Hepatocyte (in vitro differentiated cells): ENCODE measurements at places on chromosomes 12 and 14. TPM values are rescaled to one million over a fixed set of nuclear protein-coding genes. Genes with fewer than 3 reads are reported as not detected.

DNA sequence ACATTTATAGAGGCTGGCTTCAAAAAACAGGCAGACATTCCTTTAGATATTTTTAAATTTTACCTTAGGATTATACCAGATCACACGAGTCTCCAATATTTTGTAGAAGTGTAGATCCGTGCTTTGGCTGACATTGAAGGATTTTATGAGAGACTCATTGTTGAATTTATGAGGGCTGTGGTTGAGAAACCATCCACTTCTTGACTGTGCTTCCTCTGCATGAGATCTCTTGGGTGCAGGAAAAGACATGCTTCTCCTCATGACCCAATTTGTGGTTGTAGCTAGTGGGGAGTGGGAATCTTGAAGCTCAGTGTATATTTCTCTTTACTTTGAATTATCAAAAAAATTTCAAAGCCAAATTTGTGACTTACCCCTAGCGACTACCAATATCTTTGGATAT, 36.7 kb upstream of the NKX2-8 start:
- DNase-seq, result no peak

GRCh38 chr14:52076334-52076733, 7.5 kb upstream of the NID2 start:
- DNase-seq, result no peak

- no peak for DNase-seq
These were observed 202.9 kb upstream of the ATXN7L3B start for GRCh38 chr12:74334780-74335179.

DNA sequence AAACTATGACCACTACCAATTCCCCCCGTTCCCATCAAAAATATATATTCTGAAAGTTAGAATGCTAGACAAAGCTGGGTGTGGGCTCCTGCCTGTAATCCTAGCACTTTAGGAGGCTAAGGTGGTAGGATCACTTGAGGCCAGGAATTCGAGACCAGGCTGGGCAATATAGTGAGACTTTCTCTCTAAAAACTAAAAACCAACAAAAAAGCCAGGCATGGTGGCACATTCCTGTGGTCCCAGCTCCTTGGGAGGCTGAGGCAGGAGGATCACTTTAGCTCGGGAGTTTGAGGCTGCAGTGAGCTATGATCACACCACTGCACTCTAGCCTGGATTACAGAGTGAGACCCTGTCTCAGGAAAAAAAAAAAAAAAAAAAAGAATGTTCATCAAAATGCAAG, 48.8 kb upstream of the COL2A1 start:
- no peak for DNase-seq

- DNase-seq, result no peak
These were observed 276.4 kb downstream of the DPF3 start for GRCh38 chr14:72617391-72618031.

GRCh38 chr12:102755266-102755665, 161.8 kb downstream of the PAH start:
- DNase-seq, result no peak

DNA sequence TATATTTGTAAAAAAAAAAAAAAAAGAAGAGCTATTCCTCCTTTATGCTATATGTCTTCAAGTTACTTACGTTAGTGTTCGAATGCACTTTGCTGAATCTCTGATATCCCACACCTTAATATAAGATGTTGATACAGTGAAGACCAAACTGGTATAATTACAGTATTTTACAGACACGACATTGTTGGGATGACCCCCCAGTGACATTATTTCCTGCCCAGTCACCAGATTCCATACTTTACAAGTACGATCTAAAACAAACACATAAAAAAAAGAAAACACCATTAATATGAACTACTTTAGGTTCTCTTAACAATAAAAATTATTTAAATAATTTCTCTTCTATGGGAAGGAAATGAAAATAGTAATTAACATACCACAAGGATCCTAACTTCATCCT, 133.4 kb downstream of the KIF21A start:
- DNase-seq, result no peak

DNA sequence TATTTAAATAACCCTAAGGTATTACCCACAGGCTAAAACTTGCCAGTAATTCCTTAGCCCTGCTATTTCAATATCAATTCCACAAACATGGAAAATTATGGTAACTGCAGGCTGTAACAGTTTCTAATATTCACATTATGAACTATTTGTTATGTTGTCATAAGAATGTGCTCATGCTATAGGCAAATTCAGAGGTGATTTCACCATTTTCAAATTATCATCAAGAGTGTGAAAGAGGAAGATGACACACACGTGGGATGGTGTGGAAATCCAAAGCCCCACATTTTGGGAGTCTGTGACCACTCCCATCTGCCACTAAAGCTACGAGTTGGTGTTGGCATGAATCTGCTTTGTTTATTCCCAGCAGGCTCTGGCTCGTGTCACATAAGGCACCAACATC, 5.9 kb upstream of the MYO1A start:
- no peak for DNase-seq

DNA sequence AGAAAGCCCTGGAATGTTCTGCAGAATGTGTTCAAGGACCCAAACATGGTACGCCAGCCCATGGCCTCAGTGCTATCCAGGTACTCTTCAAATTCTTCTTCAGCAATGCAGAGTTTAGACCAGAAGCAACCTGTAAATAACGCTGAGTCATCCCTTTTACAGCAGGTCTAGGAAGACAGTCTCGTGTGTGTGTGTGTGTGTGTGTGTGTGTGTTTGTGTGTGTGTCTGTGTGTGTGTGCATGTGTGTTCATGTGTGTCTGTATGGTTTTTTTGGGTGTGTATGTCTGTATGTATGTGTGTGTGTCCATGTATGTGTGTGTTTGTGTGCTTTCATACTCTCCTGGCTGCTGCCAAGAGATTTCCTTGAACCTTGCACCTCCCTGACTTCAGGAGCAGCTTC, 60.1 kb upstream of the RFX4 start:
- DNase-seq, result peak; percentile 23

DNA sequence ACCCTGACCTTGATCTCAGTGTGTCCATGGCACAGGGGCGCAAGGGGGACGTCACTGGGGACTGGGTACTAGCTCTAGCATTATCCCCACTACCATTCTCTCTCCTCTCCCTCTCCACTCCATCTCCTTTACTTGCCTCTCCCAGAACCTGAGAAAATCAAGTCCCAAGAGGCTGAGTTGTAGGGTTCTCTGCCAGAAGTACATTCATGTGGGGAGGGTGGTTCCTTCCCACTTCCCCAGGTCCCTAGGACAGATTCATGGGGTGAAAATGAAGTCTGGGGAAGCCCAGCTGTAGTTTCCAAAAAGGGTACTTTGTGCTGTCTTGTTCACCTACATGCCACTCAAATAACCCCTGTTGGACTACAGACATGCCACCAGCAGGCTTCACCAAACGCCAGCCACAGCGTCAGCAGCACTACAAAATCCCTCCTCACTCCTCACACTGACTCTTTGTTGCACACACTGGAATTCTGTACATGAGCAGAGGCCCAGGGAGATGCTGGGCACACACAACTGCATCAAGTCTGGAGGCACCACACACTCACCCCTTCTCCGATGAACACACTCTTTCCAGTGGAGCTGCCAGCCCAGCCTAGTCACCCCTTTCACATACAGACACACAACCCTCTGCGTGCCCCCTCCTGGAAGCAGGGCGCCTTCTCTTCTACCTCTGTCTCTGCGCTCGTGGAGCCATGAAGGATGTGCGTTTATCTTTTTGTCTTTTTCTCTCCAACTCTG, 6.9 kb downstream of the RARG start:
- no peak for DNase-seq

DNA sequence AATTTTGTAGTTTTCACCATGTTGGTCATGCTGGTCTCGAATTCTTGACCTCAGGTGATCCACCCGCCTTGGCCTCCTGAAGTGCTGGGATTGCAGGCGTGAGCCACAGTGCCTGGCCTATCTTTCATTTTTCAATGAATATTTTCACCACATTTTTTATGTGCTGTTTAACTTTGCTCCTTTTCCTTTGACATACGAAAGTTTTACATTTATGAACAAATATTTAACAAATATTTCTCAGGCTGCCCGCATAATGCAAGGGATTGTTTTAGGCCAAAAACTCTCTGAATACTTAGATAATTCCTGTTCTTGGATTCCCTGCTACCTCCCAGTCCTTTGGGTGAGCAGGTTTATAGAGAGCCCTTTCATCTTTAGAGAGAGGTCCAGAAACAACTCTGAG, 8.7 kb upstream of the CHST11 start:
- DNase-seq, result no peak

DNA sequence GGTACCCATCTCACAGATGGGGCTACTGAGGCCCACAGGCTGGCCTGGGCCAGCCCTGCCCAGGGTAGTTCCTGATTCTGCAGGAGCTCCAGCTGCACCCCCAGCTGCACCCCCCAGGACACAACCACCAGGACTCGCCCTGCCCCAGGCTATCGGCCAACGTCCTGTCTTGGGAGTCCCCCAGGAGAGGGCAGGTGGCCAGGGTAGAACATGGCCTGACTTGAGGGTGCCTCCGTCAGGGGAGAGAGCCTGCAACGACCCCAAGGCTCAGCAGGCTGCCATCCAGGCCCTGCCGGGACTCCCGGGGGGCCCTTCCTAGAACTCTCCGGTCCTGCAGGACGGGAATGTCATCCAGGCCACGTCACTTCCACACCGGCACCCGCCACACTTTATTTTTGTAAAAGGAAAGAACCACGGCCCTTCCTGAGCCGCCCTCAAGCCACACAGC, 15.8 kb downstream of the JAG2 start:
- DNase-seq, result no peak

- no peak for DNase-seq
These were observed 89.9 kb upstream of the IGF1 start for GRCh38 chr12:102570256-102570655.

DNA sequence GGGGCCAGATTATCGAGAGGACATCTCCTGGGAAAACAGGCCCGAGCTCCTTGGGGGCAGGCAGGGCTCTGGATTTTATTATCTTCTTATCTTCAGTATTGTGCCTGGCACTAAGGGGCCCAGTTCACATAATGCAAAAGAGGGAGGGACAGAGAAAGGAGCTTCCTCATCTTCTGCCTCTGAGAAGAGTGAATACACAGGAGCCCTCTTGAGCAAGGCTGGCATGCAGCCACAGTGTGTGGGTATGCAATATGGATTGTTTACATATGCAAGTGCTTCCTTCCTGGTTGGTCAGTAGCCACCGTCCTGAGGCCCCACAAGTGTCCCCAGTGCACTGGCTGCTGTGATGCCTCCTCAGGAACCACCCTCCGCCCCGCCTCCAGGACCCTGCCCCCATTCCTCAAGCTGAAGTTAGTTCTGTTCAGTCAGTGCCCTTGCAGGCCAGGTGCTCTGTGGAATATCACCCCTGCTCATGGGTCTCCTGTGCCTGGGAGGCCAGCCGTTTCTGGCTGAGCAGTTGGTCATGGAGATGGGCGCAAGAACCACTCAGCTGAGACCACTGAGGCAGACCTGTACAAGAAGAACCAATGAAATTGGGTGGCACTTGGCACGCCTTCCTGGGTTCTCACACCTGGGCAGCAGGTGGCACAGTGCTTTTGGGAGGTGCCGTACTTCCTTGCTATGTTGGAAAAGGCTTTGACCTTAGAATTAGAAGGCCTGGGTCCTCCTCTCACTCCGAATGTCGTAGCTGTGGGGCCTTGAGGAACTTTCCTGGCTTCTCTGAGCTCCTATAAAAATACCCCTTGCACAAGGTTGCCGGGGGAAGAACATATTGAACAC, 35.1 kb upstream of the ACTN1 start:
- peak; percentile 78 for DNase-seq

GRCh38 chr12:102593134-102593533, 112.8 kb upstream of the IGF1 start:
- no peak for DNase-seq

- DNase-seq, result peak; percentile 73
These were observed 164.6 kb upstream of the PARP11 start for GRCh38 chr12:4037747-4038312.

DNA sequence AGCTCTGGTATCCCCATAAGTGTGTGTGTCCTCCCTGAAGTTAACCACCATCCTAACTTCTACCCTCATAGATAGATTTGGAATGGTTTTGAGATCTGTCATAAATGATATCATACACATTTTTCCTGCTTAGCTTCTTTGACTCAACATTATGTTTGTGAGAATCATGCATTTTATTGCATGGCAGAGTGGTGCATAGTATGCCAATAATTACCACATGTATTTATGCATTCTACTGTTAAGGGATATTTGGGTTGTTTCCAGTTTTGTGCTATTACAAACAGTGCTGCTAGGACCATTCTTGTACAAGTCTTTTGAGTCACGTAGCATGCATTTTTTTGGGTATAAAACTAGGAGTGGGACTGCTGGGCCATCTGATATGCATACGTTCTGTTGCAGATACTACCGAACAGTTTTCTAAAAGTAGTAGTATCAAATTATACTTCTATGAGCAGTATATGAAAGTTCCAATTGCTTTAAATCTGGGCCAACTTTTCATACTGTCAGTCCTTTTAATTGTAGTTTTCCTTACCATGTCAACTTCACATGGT, 13.4 kb downstream of the GRIP1 start:
- no peak for DNase-seq

GRCh38 chr12:6346235-6346832, 4.5 kb upstream of the TNFRSF1A start:
- DNase-seq, result no peak

DNA sequence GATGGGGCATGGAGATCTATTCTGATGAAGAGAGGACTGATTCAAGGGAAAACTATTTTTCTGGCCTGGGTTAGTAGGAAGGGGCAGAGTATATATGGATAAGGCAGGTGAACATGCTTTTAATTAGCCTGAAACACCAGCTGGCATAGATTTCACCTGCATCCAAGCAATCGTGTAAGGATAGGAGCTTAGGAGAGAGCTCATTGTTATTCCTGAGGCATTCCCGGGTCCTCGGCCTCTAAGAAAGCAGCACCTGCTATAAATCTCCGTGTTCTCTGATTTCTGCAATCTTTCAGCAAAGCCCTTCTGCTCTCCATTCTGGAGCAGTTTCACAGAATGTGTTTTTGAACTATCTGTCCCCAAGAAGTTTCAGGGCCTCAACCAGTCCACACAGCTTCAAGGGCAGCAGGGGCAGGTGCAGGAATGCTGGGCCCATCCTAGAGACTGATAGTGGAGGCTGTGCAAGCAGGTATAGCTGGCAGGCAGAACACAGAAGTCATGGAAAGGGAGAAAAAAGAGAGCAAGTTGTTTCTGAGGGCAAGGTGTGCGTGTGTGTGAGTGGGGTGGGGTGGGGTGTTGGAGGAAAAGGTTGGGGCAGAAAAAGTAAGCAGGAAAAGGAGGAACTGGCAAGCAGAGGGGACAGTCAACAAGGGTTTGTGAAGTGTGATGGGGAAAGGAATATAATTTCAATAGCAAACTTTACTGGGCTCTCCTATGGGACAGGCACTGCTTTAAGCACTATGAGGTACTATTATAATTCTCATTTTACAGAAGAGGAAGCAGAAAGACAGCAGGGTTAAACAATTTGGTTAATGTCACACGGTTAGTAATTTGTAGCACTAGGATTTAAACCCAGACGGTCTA, 203.7 kb upstream of the SSTR1 start:
- no peak for DNase-seq

Gene HCAR1
- 0.40 and 0.63 TPM in 2 replicates for total RNA-seq

Gene ZNF385A
- 2.2 and 5.6 TPM in 2 replicates for total RNA-seq

Gene PUS1
- total RNA-seq, result 8.9 and 10.7 TPM in 2 replicates

Gene TSPAN19
- total RNA-seq, result not detected in 2 replicates

Gene CLEC2D
- total RNA-seq, result 5.7 and 6.0 TPM in 2 replicates

Gene CRIP1
- 1.8 and 5.8 TPM in 2 replicates for total RNA-seq
